Omental fat pad (tissue), 4 donors: ENCODE measurements at places on chromosomes 3 and 15.

DNA sequence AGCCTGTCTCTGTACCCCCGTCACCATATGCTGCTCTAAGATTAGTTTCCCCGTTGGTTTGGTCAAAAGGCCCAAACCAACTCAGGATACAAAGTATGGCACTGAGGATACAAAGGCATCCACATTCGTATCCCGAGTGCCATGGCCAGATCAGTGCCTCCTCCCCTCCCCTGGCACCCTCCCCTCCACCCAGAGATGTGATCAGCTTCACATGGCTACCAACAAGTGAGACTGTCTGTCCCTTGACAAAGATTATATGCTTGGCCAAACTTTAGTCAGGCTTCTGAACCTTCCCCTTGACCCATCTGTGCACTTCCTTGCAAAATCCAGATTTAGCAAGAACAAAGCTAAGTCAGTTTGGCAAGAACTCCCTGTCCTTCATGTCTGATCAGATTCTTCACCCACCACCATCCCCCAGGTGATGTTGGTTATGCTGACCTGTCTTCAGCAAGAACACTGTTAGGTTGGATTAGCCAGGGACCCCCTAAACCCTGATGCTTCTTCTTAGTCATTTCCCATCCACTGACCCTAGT lies 61.7 kb downstream of the KLF15 start:
- DNase-seq, result no peak

GRCh38 chr3:46947981-46948791 lies 28.4 kb downstream of the CCDC12 start:
- DNase-seq, result no peak

GRCh38 chr3:31232055-31233025 lies 300.4 kb upstream of the STT3B start:
- no peak for DNase-seq

GRCh38 chr3:172042136-172042662 lies 2.8 kb downstream of the FNDC3B start:
- no peak for DNase-seq

DNA sequence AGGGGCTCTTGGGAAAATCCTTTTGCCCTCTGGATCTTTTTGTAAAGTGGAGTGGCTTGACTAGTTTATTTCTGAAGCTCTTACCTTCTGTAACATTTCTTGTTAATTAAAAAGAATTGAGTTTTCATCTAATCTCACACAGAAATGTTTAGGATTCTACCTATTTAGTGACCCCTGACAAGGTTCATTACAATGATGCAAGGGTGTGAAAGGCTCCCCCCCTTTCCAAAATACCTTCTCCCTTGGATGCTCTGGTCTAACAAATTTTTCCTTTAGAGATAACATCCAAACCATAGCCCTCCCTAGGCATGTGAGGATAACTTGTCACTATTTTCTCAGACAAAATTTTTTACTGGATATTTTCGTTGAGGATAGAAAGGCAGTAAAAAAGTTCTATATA lies 223.9 kb downstream of the THRB start:
- no peak for DNase-seq

DNA sequence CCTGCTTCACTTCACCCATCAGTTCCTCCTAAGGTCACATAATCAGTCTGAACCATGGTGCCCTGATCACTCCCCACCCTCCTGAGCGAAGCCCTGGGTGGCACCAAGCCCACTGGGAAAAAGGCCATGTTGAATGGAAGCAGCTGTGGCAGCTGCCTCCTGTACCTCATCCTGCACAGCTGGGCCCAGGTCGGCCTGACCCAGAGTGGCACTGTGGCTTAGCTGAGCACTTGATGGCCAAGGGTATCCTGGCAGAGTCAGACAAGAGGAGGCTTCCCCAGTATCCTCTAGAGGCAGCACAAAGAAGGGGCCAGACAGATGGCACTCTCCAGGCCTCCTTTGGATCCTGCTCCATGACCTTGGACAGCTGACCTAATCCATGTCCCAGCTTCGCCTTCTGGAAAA lies 68.4 kb downstream of the TLE3 start:
- DNase-seq, result no peak

DNA sequence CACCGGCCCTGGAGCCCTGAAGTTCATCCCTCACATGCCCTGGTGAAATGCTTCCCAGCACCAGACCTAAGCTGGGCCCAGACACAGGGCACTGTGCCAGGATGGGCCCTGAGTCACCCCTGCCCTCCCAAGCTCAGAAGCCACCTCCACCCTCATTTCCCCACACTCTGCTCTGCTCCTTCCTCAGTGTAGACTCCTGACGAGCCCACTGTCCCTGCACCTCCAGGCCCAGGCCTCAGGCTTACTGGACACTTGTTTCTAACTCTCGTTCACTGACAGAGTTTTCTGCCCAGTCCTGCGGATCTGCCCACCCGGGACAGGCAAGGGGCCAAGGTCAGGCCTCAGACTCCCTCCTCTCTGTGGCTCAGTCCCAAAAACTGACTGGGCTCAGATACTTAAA lies 112.6 kb upstream of the RNF7 start:
- no peak for DNase-seq
